ENCODE measurements at places on chromosomes 6 and 20.

DNA sequence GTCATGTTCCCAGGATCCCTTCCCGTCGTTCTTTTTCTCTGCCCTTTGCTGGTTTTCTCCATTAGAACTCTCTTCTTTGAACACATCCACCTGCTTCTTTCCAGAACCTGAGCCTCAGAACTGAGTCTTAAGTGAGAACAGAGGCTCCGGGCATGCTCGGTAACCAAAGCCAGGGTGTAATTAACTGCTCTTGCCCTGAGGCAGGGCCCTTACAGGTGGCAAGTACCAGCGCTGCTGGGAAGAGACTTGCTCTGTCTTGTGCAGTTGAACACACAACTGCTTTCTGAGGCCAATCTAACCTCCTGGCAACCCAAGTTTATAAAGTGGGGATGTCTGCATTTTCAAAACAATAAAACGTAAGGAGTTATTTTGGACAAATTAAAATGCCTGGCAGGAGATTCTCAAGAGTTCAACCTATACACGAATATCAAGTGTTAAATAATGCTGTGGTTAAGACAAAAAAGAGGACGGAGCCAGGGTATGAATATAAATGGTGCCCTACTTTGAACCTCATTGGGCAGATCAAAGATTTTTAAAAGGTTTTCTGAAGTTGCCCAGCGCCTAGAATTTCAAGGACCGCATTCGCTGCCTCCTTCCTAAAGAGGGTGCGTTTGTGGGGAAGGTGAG, 12.4 kb upstream of the DEK start:
- DNase-seq: no peak

DNA sequence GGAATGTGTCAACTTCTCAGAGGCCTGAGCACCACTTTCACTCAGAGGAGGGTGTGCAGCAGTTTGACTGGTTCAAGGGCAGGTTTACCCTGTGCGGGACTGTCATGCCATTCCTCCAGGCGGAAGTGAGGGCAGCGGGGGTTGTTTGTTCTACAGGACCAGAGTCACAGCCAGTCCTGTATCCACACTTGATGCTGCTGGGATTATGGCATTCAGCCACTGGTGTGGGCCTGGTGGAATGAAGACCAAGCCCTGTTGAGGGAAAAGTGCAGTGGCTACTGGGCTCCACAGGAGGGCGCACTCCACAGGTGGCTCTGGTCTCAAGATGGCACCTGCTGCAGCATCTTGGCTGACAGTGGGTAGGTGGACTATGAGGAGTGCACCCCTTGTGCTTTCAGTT, 14.8 kb downstream of the SEMG2 start:
- no peak for DNase-seq

GRCh38 chr6:122653094-122653493, 42.9 kb downstream of the PKIB start:
- no peak for DNase-seq

- no peak for DNase-seq
These were observed 201.1 kb upstream of the RREB1 start for GRCh38 chr6:6906570-6907213.
